ENCODE measurements at places on chromosomes 6 and 20.

- DNase-seq = no peak
These were observed 658.8 kb upstream of the CHD6 start for GRCh38 chr20:42276718-42277602.

DNA sequence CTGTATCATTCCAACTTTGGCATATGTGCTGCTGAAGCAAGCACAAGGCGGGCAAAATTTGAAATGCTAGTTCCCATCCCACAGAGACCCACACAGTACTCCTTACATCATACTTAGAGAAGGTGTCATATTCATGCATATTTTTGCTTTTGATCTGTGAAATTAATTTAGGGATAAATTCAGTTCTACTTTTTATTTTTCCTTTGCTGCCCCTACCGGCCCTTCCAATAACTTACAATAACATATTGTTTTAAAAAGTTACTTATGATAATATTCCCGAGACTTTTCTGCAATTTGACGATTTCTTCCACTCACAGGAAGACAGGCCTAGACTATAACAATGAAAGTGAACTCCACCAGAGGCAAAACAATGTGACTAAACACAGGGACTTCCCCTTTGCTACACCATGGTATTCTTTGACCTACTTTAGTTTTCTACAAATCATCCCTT lies 35.0 kb downstream of the SESN1 start:
- DNase-seq = no peak

DNA sequence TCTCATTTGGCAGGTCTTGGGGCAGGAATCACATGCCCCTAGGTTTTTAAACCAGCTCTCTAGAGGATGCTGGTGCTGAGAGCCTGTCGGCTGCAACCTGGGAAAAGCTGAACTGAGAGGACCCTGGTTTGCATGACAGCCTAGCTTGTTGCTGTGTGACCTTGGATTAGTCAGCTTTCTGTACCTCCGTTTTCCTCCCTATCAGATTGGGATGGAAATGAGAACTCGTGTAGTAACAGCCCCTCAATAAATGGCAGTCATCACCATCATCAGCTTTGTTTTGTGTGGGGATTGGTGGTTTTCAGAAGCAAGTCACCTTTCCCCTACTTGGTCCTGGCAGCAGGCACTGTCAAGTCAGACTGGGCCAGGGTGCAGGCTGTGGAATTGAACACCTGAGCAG lies 75.2 kb upstream of the MYL9 start:
- no peak for DNase-seq

GRCh38 chr6:39496915-39497314 lies 174.4 kb upstream of the KCNK16 start:
- DNase-seq = no peak

GRCh38 chr20:64104667-64105451 lies 2.5 kb downstream of the NPBWR2 start:
- DNase-seq = no peak

GRCh38 chr6:1767481-1768246 lies 157.9 kb downstream of the FOXC1 start:
- no peak for DNase-seq

DNA sequence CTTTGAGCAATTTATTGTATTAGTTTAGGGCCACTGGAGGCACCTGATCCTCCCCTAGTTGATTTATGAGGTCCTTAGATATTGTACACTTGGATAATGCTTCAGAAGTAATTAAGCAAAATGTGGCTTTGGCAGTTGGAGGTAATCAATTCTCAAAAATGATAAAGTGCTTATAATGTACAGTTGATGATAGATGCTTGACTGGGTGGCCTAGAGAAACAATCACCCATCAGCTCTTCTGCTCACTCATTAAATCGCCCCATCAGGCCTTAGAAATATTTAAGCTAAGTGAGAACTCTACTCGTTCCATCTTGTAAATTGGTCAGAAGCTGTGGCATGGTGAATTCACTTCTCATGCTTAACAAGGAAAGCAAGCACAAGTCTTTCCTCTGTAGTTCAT lies 349.9 kb downstream of the SAMD5 start:
- no peak for DNase-seq

DNA sequence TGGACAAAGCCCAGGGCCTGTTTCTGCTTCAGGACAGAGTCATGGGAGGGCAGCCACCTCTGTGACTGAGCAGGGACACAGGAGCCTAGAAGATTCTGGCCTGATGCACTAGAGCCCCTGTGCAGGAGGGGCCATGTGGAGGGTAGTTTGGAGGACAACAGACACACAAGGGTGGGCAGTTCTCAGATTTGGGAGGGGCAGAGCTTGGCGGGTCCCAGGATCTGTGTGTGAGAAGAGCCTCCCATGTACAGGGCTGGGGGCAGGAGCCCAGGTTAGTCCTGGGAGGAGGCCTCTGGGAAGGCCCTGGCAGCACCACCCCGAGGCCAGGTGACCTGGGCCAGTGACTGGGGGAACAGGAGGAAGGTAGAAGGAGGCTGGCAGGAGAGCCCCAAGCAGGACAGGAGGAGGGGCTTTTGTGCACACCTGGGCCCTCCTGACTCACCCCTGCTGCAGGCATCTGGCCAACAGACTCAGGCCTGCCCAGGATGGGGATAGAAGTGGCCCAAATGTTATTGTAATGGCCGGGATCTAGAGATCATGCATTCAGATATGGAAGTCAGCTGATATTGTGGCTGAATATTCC lies 1.4 kb upstream of the ULBP3 start:
- no peak for DNase-seq

GRCh38 chr6:108555399-108556052 lies 5.2 kb upstream of the FOXO3 start:
- DNase-seq = no peak

DNA sequence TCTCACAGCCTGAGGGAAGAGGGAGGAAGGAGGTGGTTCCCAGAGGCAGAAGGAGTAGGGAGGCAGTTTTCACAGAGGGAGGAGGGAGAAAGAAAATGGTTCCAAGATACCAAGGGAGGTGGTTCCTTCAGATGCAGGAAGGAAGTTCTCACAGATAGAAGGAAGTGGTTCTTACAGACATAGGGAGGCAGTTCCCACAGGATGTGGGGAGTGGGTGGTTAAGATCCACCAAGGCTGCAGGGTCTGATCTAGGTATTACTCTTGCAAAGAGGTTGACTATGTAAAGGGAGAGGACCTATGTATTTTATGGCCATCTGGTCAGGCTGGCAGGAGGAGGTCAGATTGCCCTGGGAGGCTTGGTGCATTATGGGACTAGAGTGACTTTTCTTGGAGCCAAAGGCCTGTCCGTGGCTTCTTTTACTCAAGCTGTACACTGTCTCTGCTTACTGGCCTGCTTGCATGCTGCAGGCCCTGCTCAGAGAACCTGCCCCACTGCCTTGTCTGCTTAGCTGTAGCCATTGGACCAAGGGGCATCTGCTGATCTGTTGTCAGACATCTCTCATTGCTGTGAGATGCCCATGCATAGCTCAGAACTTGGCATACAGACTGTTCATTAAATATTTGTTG lies 283.7 kb downstream of the DHX35 start:
- no peak for DNase-seq

DNA sequence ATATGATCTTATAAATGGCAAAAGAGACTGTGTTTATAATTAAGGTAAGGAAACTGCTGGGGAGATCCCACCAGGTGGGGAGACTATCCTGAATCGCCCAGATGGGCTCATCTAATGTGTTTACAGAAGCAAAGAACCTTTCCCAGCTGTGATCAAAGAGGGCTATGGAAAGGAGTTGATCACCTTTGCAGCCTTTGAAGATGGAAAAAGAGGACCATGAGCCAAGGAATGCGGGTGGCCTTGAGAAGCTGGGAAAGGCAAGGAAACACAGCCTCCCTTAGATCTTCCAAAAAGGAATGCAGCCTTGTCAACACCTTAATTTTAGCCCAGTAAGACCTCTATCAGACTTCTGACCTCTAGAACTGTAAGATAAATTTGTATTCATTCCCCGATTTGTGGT lies 66.5 kb upstream of the ADGRG6 start:
- no peak for DNase-seq

DNA sequence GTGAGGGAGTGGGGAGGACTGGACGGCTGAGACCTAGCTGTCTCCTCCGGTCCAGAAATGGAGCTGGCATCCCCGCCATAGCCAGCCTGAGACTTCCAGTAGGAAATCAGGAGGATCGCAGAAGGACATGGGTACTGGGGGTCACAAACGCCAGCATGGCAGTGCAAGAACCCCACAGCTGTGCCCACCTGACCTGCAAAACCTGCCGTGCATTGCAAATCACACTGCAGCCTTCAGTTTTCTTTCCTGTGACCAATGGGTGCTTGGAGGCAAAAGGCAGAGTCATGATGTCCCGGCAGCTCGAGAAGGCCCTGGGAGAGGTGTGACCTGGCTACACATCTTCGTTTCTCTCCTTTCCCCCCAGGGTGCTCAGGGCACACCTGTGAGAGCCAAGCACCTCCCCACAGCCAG lies 23.3 kb upstream of the PHACTR3 start:
- no peak for DNase-seq

DNA sequence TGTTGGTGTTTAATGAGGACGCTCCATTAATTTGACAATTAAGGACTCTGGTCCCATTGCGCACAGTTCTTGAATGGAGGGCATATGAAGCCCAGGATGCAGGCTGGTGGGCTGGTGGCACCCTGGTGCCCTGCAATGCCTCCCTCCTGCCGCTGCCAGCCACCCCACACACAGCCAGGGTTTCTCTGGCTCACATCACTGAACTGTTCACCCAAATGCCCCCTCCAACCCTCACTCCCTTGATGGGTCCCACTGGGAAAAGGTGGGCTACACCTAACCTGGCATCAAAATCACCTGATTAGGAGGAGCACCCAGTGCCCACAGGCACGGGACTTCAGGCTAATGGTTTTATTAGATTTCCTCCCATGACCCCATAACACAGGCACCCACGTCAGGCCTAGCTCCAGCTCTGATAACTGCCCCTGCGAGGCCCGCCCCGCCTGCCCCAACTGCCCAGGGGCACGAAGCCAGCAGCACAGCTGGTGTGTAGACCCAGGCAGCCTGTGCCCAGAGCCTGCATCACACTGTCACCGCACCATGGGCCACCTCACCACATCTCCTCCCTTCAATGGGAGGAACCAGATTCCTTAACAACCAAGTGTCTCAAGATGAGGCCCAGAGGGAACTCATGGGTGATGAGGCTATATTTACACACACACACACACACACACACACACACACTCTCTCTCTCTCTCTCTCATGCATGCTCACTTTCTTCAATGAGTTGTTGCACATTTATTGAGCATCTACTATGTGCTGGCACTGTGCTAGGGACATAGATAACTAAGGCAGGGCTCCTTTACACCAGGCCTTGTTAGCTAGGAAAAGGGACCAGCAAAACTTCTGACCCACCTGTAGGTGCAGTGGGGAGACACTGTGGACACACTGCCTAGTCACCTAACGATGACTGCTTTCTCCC lies 107.3 kb downstream of the NOL4L start:
- no peak for DNase-seq

DNA sequence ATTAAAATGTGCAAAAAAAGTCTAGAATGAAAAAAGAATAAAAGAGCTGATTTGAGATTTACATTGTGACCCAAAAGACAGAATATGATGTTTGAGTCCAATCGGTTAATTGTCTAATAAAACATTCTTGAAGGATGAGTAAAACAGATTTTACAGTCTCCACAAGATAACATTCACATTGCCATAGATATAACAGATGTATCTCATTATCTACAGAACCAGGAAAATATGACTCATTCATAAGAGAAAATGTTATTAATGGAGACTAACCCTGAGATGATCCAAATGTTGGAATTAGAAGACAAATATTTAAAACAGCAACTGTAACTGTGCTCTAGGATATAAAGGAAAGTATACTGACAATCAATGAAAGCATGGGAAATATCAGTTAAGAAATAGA lies 141.7 kb downstream of the RFX6 start:
- DNase-seq = no peak

GRCh38 chr20:38144598-38144973 lies 20.5 kb downstream of the TGM2 start:
- DNase-seq = no peak

- no peak for DNase-seq
These were observed 1.7 kb downstream of the SLC22A23 start for GRCh38 chr6:3455147-3455568.

GRCh38 chr6:56372406-56372995 lies 125.1 kb upstream of the COL21A1 start:
- no peak for DNase-seq

- DNase-seq = no peak
These were observed 793.7 kb downstream of the GRIK2 start for GRCh38 chr6:102187186-102187585.

- DNase-seq = no peak
These were observed 4.6 kb upstream of the LZTS3 start for GRCh38 chr20:3177746-3178485.

- DNase-seq = peak; percentile 95
These were observed 185.5 kb upstream of the ECI2 start for GRCh38 chr6:4320860-4321259.

DNA sequence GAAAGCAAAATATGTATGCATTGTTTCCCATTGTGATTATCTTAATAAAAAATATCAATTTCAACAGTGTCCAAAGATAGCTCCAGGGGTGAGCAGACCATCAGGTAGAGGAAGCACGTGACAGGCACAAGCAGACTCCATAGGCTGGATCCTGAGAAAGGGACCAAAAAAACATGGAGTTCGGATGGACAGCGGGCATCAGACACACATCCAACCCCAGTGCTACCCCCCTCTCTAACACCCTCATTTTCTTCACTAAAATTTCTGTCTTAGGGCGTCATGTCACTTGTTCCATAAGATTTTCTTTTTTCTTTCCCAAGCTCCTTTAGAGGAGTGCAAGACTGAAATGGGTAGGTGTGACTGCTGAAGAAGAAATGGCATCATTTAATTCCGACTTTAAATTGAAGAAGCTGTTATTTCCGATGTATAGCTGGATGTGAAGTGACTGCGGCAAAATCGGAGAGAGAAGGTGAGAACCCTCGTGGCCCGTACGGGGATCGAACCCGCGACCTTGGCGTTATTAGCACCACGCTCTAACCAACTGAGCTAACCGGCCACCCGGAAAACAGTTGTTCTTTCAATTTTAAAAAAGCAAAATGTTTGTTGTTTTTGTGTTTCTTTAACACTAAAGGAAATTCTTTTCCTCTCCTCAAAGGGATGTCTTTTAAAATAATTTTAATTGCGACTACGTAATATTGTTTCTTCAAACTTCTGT lies 10.3 kb upstream of the PRSS16 start:
- peak; percentile 4 for DNase-seq

DNA sequence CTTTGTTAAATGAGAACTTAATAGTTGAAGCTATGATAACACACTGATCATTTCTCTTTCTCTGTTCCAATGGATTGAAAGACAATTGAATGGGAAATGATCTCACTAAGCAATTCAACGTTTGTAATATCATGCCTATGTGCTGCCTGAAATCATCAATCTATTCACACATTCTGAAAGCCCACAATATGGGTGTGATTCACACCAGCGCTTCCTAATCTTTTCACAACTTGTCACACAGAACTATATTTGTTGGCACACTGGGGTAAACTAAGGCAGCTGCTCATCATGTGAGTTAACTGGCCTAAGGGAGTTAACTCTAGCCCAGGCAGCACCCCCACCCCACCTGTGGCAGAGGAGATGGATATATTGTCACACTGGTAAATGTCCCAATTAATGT lies 37.1 kb upstream of the UTRN start:
- DNase-seq = no peak

GRCh38 chr20:61613917-61614705 lies 362.1 kb downstream of the CDH4 start:
- DNase-seq = no peak

All from AG09309 (cell line).